ENCODE measurements at places on chromosomes 2 and 18.

DNA sequence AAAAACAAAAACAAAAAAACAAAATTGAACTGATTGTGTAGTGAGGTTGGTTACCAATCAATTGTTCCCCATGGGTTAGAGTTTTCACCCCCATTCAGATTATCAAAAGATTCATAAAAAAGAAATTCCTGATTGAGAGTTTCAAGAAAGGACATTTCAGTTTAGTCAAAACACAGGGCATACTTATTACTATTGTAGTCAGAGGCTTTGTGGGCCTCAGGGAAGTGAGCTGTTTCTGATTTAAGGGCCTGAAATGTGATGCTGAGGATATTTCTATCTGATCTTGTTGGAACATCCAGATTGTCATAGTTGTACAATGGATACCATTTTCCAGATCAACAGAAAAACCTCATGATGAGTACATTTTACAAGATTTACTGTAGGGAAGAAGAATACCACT lies 368.1 kb upstream of the NETO1 start:
- DNase-seq: no peak

DNA sequence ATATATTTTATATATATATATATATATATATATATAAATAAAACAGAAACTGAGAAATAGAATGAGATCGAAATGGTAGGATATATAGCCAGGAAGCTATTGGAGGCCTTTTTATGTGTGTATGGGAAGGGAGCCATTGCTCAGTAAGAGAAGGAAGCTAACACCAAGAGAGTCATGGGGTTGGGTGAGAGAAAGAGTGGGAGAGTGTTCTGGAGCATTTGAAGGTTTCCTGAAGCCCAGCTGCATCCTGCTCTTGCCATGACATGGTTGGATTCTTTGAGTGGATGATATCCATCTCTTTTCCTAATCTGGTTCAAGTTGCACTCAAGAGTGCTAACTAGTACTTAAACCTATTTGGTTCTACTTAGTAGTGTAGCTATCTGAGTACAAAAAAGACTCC lies 282.3 kb downstream of the DYSF start:
- no peak for DNase-seq

- no peak for DNase-seq
Measured at GRCh38 chr2:166157578-166157977, 29.8 kb upstream of the SCN1A start.

- no peak for DNase-seq
Measured at GRCh38 chr2:207833251-207833751, 63.6 kb upstream of the FZD5 start.

- no peak for DNase-seq
Measured at GRCh38 chr2:197145471-197146056, 165.0 kb downstream of the ANKRD44 start.

DNA sequence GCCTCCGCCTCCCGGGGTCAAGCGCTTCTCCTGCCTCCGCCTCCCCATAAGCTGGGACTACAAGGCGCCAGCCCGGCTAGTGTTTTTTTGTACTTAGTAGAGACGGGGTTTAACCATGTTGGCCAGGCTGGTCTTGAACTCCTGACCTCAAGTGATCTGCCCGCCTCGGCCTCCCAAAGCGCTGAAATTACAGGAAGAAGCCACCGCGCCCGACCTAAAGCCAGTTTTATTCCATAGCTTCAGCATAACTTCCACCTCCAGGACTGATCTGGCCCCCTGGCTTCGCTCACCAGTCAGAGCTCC lies 783 bp upstream of the TXNL4A start:
- no peak for DNase-seq

DNA sequence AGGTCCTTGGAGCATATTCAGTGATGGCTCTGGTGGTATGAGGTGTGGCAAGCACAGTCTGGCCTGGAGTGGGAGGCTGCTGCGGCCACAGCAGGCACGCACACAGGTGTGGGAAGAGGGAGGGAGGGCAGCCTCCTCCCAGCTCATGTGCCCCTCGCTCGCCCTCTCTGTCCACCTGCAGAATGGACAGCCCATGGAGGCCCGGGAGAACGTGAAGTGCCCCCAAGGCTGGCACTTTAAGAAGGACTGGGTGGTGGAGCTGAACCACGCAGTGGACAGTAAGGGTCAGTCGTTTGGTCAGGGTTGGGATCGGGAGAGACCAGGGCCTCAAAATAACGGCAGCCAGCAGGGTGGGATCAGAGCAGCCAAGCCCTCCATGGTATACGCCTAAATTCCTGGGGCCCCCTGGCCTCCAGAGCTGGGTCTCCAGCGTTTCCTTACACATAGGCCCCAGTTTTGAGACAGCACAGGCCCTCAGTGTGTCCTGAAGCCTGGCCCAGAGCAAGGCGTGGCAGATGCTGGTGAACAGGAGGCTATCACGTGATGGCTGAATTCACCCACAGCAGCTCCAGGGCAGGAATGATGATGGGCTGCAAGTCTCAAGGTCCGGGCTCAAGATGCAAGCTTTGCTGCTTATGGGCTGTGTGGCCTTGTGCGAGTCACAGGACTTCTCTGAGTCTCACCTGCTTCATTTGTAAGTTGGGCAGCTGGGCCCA lies 47.9 kb downstream of the FER1L5 start:
- no peak for DNase-seq

DNA sequence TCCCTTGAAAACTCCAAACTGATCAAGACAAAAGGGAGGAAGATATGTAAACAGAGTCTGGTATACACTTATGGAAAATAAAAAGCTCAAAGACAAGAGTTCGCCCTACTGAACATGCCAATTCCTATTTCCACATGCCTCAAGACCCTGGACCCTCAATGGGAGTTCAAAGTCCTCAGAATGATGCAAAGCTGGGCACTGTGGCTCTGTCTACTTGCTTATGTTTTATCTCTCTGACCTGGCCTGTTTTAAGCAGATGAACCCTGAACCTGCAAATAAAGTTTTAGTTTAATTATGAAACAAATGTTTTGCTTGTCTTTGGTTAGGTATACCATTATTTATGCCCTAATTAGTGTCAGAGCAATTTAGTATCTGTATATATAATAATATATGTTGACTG lies 22.6 kb downstream of the NR4A2 start:
- no peak for DNase-seq

GRCh38 chr18:32598144-32598543 lies 127.5 kb upstream of the GAREM1 start:
- no peak for DNase-seq

GRCh38 chr2:122734766-122735424 lies 979.4 kb downstream of the TSN start:
- DNase-seq: peak; percentile 60

GRCh38 chr18:54805571-54806334 lies 22.5 kb upstream of the RAB27B start:
- peak; percentile 91 for DNase-seq

GRCh38 chr2:230898016-230898712 lies 26.9 kb downstream of the GPR55 start:
- no peak for DNase-seq

DNA sequence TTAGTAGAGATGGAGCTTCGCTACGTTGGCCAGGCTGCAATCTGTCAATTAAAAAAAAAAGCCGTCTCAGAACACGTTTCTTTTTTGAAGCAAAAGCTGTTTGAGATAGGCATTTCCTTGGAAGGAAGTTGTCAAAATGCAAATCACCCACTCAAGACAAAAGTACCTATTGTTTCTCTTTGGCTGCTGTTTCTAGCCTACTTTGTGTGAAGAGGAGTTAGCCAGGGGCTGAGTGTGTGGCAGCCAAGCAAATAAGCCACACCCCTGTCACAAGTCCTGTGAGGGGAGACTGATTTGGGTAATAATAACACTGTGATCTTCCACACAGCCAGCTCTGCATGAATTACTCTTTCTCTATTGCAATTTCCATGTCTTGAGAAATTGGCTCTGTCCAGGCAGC lies 47.4 kb upstream of the CDCA7 start:
- no peak for DNase-seq

- DNase-seq: peak; percentile 73
Measured at GRCh38 chr18:56085551-56085950, 497.6 kb upstream of the TCF4 start.

Measured in astrocyte of the spinal cord (primary cell).